ENCODE measurements at places on chromosomes 7 and 10. TPM values are rescaled to one million over a fixed set of nuclear protein-coding genes. Genes with fewer than 3 reads are reported as not detected.

DNA sequence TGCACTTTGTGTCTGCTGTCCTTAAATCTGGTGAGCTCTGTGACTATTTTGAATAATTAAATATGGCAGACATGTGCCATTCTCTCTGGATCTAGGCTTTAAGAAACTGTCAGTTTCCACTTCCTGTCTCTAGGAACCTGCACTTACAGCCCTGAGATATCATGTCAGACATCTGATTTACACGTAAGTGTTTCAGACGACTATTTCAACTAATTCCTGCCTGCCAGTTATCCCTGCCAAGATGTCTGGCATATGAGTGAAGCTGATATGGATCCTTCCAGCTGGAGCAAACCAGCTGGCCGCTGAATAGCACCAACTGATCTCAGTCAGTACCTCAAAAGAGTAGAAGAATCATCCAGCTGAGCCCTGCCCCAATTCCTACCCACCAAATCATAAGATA, 362.2 kb upstream of the SMIM30 start:
- no peak for DNase-seq

GRCh38 chr7:10257438-10257837, 716.2 kb upstream of the PHF14 start:
- no peak for DNase-seq

The HTR7 gene
- total RNA-seq = 1.3 TPM

DNA sequence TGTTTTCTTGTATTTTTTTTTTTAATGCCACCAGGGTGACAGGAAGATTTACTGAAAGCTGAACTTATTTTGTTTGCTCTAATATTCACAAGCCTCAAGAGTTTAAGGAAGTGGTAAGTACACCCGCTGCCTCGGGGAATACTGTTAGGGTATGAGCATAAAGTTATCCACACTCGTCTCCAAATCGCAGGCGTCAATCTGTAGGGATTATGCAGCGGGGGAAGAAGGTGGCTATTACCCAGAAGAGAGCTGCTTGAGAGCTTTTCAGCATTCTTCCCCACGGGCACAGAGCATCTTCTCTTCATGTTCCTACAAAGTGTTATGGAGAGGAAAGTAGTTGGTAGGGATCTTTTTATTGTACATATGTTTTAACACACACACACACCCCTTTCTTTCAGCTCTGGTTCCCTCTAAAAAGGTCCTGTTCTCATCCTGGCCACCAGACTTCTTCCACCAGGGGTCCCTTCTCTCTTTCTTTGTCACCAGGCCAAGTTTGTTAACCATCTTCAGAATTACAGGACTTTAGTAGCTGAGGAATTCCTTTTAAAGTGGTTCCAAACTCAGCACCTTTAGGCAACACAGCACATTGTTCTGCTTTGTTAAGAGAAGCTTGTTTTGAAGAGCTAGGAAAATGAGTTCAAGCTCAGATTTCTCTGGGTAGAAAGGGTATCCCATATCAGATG, 411.6 kb upstream of the GALNT17 start:
- DNase-seq = no peak

The CFTR gene
- 0.29 TPM for total RNA-seq

The NME8 gene
- total RNA-seq = 1.2 TPM

The PKD2L1 gene
- 0.71 TPM for total RNA-seq

GRCh38 chr10:3963191-3963673, 178.2 kb upstream of the KLF6 start:
- no peak for DNase-seq

The TMEM178B gene
- total RNA-seq = 0.26 TPM

- peak; percentile 28 for DNase-seq
These were observed 14.0 kb downstream of the RASGEF1A start for GRCh38 chr10:43252783-43253341.

The SPDYE6 gene
- total RNA-seq = not detected

- no peak for DNase-seq
These were observed 14.3 kb downstream of the MAT1A start for GRCh38 chr10:80275135-80275498.

- DNase-seq = no peak
These were observed 302.2 kb downstream of the CCDC3 start for GRCh38 chr10:12699258-12699700.

The CTAGE4 gene
- not detected for total RNA-seq

DNA sequence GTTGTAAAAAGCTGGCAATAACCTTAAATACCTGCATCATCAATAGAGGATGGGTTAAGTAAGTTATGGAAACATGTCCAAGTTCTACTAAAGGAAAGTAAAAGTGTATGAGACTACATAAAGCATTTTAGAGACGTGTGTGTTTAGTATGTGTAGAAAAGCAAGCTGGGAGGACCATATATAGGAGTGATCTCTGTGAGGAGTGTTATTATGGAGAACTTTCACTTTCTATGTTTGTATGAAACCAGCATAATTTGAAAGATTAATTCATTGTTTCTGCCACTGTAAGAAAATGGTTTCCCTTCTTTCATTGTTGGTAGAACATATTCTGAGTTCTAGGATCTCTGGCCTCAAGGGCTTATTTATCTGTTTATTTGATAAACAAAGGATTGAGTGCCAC, 19.2 kb upstream of the PDLIM1 start:
- DNase-seq = no peak

The SPDYE9 gene
- total RNA-seq = not detected

DNA sequence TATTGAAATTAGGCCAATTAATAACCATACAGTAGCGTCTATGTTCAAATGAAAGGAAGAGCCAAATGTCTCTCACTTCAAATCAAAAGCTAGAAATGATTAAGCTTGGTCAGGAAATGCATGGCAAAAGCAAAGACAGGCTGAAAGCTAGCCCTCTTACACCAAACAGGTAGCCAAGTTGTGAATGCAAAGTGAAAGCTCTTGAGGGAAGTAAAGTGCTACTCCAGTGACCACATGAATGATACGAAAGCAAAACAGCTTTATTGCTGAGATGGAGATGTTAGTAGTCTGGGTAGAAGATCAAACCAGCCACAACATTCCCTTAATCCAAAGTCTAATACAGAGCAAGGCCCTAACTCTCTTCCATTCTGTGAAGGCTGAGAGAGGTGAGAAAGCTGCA, 123.8 kb downstream of the TEX36 start:
- no peak for DNase-seq

GRCh38 chr10:27319752-27320431, 79.3 kb upstream of the ACBD5 start:
- DNase-seq = peak; percentile 67

DNA sequence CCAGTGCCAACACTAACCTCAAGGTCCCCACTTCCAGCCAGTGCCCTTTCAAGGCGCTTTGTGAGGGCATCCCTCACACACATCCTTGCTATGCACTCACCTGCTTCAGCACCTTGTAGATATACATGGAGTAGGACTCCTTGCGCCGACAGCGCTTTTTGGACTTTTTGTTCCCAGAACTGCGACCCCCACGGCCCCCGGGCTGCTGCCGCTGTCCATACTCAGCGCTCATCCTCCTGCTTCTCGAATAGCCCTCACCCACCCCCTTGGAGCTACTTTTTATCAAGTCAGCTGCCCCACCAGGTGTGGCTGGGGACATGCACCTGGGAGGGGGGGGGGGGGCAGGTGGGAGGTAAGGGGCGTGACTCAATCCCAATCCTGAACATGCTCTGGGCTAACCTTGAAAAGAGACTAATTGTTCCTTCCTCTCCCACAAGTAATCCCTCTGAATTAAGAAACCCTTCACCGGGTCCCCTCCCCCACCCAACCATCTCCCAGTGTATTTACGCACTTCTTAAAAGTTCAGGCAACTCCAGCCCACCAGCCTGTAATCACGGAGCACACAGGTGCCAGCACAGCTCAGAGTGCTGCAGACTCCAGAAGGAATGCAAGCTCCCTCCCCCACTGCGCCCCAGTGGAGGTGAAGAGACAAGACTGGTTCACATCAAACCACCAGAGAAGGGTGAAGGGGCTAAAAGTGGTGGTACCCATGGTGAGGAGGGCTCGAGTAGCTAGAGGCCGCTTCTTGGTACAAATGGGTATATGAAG, at the start of gene H2BK1:
H2BK1 (minus strand) TSS at position 402 of the 768 bp plus-strand sequence; CDS start at position 232, 170 bp downstream.
- no peak for DNase-seq

The SCIN gene
- total RNA-seq = 4.2 TPM

The COL13A1 gene
- total RNA-seq = 9.3 TPM

The CCDC146 gene
- 25.1 TPM for total RNA-seq

- DNase-seq = no peak
These were observed 60.1 kb downstream of the IKZF1 start for GRCh38 chr7:50364645-50365044.

GRCh38 chr10:103584216-103585010, 90.9 kb downstream of the NEURL1 start:
- DNase-seq = no peak

The NXPH1 gene
- not detected for total RNA-seq

GRCh38 chr7:132576721-132577085, 433 bp upstream of the PLXNA4 start:
- no peak for DNase-seq

DNA sequence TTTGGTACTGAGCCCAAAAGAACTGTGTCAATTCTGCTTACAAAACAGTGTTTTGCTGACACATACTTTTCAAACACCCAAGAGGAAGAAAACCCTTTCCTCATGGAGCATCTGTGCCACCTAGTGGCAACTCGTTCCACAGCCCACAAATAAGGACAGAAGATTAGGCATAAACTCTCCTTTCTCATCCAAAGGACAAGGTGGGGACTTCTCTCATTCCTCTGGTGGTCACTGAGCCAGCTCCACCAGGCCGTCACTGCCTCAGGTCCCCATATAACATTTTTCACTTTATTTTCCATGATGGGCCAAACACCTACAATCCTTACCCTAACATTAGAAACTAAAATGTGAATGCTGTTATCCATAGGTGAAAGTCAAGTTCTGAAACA, 76.9 kb downstream of the RNF216 start:
- DNase-seq = peak; percentile 87

GRCh38 chr10:62001898-62002297, 100.4 kb downstream of the ARID5B start:
- no peak for DNase-seq

The ABCB4 gene
- total RNA-seq = 3.1 TPM

DNA sequence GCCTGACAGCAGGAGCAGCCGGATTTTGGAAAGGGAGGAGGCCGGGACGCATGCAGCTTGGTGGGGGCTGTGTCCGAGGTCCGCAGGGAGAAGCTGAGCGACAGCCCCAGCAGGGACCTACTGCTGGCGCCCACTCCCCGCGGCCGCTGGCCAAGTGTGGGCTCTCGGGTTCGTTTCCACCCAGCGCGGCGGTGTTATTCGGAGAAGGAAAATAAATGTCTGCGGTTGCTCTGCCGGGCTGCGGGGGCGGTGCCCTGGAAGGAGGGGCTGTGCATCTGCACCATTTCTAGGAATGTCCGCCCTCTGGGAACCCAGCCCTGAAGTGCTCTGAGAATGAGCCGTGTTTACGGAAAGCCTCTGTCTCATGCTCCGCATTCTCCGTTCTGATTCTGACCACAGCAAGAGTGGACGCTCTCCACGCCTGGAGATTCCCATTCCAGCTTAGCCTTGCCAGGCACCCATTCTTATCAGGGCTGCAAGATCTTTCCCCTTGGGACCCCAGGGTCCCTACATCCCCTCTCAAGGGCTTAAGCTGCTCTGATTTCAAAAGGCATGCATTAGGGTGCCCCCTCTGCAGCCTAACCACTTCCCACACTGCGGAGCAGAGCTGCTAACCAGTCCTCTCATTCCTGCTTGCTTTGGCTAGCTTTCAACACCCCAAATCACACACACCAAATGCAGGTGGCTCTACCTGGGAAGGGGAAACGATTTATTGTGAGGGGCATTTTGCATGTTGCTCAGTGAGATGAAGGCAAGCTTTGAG, 256.6 kb upstream of the GLI3 start:
- peak; percentile 92 for DNase-seq

Measured in aorta (tissue), 5 donors.